ENCODE measurements at places on chromosomes 3 and 15.

- no peak for DNase-seq
Measured at GRCh38 chr3:62293051-62293780, 80.1 kb downstream of the FEZF2 start.

- no peak for DNase-seq
Measured at GRCh38 chr15:92747047-92747446, 91.5 kb upstream of the FAM174B start.

DNA sequence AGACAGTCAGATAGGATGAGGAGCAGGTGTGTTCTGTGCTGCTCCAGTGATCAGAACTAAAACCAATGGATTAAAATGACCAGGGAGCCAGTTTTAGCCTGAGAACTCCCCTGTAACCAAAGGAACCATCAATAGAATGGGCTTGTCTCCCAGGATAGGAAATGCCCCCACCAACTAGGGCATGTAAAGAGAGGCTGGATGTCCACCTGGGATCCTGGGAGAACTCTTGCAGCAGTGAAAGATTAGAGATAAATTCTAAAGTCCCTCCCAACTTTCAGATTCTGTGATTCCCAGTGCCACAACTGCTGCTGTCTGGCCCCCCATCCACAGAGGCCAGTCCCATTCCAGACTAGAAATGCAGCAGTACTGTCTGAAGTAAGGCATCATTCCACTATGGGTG lies 33.8 kb downstream of the HDC start:
- no peak for DNase-seq

DNA sequence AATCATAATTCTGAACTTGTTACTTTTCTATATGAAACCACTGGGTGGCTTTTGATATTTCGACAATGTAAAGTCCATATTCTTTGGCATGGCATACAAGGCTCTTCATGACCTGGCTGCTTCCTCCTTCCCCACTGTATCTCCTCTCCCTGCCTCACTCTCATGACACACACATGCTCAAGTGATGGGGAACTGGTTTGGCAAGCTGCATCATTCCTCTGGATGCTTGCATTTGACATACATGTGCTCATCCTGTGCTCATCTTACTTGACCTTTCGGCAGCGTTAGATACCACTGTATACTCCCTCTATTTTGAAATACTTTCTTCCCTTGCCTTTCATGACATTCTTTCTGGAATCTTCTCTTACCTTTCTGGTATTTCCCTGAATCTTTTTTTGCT lies 51.8 kb upstream of the ZDHHC23 start:
- DNase-seq = no peak

DNA sequence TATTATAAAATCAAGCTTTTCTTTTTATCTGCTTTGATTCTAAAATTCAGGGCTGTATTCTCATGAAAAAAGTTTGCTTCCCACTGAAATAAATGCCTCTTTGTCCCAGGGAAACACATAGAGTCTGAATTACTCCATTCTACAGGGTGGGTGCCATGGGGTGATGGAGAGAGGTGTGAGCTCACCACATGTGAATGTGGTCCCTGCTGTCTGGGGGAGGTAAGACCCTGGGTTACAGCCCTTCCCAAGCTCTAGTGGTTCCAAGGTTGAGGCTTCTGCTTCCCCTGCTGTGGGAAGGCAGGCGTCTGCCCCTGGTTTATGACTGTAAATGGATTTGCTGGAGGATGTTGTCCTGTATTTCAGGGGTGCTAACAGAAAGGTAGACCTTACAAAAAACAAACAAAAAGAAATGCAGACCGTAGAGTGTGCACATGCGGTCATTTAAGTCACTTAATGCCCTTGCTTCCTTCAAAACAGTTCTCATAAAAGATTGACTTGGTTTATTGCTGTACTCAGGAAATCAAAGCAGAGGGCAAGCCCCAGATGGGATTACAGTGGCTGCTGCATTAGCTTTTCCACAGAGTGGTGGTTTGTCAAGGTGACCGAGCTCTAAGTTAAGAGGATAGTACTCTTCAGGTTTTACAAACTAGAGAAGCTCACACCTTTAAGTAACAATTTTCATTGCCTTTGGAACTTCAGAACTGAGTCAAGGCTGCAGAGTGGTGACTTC lies 49.2 kb downstream of the CTDSPL start:
- no peak for DNase-seq

DNA sequence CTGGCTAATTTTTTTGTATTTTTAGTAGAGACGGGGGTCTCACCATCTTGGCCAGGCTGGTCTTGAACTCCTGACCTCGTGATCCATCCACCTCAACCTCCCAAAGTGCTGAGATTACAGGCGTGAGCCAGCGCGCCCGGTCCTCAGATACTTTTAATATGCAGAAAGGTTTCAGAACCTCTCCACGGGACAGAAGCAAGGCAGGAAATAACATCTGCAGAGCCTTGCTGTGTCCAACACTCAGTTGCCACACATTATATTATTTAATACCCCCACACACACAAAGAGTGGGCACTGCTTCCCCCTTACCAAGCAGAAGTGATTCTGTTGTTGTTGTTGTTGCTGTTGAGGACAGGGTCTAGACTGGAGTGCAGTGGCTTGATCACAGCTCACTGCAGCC lies 28.0 kb downstream of the OSBPL10 start:
- DNase-seq = no peak

DNA sequence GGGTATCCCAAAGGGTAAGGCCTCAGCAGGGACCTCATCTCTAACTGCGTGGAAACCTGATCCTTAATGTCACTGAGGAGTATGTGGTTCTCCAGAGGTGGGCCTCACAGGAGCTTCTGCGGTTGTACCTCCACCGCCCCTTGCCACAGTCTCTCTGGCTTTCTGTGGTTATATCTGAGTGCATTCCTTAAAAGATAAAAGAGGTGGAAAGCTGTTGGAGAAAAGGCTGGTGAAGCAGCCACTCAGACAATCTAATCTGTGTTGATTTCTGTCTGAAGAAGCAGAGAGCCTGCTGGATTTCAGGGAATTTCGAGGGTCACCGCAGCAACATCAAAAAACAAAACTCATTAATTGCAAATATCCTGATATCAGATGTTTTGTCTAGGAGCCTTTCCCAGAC lies 51.4 kb downstream of the SEMA6D start:
- no peak for DNase-seq

GRCh38 chr3:84727616-84728015 lies 231.2 kb upstream of the CADM2 start:
- no peak for DNase-seq

DNA sequence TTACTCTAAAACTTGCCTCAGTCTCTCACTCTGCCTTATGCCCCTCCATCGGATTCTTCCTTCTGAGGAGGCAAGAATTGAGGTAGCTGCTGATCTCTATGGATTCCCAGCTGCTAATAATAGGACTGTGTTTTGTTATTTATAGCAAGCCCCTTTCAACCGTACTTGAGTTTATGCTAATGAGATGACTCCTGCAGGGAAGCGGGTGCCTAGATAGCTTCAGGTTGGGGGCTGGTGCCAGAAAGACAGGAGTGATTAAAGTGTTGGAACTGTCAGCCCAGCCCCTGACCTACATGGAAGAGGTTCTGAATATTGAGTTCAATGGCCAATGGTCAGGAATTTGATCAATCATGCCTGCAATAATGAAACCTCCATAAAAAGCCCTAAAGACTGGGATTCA lies 21.8 kb upstream of the LIMD1 start:
- no peak for DNase-seq

Data from endothelial cell (in vitro differentiated cells).